ENCODE measurements at places on chromosomes 1 and 21.
A peak's percentile ranks its signal among the peaks of the same experiment; 100 is the strongest.

GRCh38 chr1:24387636-24388175, 25.9 kb downstream of the STPG1 start:
- DNase-seq: no peak

GRCh38 chr1:154863315-154864174, 6.5 kb downstream of the KCNN3 start:
- peak; percentile 70 for DNase-seq

DNA sequence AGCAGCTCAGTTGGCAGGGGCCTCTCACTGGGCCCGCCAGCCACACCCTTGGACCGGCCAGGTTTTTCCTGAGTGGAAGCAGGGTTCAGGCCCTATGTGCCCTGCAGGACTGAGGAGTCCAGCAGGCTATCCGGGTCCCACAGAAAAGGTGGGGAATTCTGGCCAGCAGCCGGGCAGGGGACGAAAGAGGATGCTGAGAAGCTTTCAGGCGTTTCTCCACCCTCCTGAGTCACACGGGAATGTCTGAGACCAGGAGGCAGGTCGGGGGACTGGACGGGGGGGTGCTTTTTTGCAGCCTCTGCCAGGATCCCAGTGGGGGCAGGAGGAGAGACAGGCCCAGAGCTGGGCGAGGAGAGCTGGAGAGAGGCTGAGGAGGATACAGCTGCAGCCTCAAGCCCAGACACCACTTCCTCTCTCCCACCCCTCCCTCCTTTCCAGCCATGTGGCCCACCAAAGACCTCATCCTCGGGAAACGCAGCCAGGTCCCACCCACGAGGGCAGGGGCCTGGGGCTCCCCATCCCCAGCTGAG, 105.4 kb downstream of the SPSB1 start:
- peak; percentile 60 for DNase-seq

GRCh38 chr1:246679794-246680177, 44.4 kb upstream of the SCCPDH start:
- DNase-seq: no peak
